Fibroblast of upper back skin (primary cell): ENCODE measurements at places on chromosomes 12 and 14.

- DNase-seq = no peak
Observed at GRCh38 chr14:57823015-57823660, 42.8 kb downstream of the SLC35F4 start.

- no peak for DNase-seq
Observed at GRCh38 chr14:22464422-22465142, 124.4 kb downstream of the DAD1 start.

DNA sequence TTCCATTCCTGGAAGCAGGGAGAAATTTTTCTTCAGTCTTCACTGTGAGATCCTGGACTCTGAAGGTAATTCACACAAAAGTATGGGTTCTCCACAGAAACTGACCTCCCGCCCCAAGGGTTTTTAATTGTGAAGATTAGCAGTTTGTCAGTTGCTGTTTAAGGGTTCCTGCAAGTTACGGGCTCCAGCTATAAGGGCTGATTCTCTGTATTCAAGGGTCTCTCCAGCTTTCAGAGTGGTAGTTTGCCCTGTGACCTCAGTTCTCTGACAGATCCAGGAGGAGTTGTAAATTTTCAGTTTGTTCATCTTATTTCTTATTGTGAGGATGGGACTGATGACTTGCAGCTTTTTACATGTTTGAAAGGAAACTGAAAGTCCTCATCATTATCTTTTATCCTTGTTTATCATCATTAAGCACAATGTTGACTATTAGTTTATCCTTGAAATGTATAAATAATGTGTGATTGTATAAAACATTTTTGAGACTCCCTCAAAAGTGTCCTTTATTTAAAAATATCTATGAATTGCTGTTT, 110.9 kb downstream of the SCAF11 start:
- no peak for DNase-seq

GRCh38 chr14:99359906-99360305, 87.9 kb upstream of the BCL11B start:
- DNase-seq = no peak

DNA sequence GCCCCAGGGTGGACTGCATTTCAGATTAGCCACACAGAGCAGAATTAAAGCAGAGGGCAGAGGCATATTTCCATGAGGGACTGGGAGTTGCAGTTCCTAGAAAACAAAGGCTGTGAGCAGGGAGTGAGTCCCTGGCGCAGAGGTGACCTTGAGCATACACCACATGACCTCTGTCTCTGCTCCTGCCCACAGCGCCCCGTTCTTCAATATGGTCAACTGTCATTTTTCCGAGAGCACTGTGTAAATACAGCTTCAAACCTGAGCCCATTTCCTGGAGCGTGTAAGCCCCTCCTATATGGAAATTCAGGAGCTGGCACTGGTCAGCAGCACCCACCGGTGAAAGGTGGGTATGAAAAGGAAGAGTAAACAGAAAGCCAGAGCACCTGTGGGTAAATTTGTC, 192.2 kb upstream of the PELI2 start:
- DNase-seq = no peak

DNA sequence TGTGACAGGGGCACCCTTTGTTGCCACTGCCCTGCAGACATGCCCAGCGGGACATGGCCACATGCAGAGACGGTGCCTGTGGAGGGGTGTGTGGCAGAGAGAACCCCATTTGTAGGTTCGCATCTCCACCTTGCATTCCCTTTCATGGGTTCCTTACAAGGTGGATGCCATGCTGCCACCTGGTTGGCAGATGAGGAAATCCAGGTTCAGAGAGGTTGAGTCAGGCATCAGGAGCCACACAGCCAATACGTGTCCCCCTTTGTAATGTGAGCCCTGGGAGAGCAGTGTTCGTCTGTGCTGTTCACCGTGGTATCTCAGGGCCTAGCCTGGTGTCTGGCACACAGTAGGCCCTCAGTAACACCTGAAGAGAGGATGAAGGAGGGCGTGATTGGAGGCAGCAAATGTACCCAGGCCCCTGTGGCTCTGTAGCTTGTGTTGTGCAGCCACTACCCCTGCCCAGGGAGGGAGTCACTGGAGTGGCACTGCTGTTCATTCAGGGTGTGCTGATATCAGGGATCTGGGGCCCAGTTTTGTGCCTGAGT, 9.1 kb downstream of the SH2B3 start:
- DNase-seq = no peak

- DNase-seq = peak; percentile 67
Observed at GRCh38 chr12:28172434-28173030, 17.7 kb upstream of the CCDC91 start.

DNA sequence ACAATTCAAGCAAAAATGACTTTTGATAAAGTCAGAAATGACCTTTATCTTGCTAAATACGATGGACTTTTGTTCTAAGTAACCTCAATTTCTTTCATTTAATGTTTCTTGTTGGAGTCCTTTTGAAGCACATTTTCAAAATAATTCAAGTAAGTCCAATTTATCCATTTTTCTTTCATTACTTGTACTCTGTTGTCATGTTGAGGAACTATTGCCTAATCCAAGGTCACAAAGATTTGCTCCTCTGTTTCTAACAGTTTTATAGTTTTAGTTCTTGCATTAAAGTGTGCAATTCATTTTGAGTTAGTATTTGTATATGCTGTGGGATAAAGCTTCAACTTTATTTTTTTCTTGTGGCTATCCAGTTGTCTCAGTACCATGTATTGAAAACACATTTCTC, 66.7 kb downstream of the CCER1 start:
- no peak for DNase-seq
